ENCODE measurements at places on chromosomes 13 and 19.

- no peak for DNase-seq
These were observed 9.7 kb downstream of the TLE6 start for GRCh38 chr19:2986951-2987524.

DNA sequence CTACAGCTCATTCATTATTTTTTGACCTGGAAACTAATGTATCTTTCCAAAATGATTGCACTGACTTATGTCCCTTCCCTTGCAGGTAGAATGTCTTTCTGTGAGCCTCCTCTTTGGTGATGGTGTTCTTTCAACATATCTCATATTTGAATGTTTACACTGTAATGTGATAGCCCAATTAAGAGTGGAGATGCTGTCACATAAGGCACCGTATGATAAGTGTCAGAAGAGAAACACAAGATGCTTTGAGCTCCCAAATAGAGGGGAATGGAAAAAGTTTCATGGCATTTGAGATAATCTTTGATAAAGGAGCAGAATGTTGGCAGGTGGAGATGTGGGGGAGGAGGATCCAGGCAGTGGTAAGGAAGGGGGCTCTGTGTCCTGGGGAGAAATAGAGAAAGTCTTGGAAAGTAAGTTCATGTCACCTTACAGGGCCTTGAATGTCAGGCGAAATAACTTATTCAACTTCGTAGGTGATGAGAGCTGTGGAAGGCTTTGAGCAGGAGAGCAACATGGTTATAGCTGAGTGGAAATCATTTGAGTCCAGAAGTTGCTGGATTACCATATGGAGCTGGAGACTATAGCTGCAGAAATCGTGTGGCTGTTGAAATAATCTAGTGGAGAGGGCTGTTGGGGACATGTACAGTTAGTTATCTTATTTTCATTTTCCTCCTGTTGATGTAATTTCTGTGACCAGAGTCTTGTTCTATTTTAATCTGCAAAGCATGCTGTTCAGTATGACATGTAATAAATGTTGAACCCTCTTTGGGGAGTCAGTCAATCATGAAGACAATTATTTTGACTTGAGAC lies 10.3 kb upstream of the RNF113B start:
- no peak for DNase-seq

GRCh38 chr19:9981406-9982260 lies 28.7 kb downstream of the COL5A3 start:
- DNase-seq, result no peak

DNA sequence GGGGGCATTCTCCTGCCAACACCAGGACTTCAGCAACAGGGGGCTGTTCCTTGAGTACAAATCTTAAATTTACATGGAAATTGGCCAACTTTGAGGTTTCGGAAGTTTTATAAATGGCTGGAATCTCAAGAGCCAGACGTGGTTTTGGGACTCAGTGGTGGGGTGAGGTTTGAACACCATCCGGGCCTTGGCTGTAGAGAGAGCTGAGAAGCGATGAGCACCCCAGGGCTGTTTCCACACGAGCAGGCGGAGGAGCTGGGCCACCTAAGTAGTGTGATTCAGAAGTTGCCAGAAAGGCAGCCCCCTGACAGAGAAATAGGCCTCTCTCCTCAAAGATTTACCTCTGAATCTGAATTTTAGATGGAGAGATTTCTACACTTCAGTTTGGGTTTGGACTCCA lies 89.0 kb downstream of the FGF9 start:
- no peak for DNase-seq

DNA sequence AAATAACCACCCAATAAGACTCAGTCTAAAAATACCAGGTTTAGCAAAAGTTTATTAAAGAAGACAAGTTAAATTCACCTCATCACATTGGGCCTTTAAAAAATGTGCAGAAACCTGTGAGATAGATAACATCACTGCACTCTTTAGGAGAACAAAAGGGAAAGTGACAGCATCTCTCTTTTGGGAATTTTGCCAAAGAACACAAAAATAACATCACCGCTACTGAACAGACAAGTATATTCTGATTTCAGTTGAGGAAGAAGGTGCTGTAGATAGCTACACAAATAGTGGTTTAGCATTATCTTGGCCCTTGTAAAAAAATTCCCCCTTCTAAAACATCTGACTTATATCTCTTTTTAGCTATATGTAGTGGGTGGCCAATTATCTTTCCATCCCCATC lies 244.7 kb downstream of the VWA8 start:
- DNase-seq, result no peak

DNA sequence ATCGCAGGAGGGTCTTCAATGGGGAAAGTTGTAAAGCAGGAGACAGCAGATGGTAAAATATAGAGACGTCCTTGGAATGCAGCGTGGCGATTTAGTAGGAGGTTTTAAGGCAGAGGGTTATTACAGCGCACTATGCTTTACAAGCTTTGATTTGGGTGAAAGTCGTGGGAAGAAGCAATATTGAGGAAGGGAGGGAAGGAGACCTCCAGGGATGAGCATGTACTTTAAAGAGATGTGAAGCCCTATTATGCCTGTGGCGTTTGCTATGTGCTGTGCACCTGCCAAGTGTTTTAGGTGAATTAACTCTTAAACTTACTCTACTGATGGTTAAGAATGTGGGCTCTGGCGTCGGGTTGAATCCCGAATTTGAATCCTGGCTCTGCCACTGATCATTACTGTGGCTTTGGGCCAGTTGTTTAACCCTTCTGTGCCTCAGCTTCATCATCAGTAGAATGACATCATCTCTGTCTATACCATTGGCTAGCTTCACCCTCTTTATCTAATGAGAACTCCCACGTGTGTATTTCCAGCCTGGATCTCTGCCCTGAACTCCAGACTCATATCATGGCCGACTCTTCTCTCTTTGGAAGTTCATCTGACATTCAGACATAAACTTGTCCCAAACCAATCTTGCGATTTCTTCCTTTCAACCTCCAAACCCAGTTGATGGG lies 583 bp downstream of the CCDC61 start:
- no peak for DNase-seq

DNA sequence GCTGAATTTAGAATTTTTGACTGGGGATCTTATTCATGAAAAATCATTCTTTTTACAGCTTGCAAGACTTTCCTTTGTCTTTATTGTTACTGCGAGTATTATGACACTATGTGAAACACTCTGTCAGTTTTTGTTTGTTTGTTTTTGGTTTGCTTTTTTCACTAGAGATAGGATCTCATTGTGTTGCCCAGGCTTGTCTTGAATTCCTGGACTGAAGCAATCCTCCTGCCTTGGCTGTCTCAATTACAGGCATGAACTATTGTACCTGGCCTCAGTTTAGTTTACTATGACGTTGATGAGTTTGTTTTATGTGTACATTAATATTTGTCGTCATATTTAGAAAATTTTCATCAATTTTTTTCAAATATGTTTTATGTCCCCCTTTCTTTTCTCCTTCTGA lies 1030.0 kb upstream of the PRR20A start:
- DNase-seq, result no peak

DNA sequence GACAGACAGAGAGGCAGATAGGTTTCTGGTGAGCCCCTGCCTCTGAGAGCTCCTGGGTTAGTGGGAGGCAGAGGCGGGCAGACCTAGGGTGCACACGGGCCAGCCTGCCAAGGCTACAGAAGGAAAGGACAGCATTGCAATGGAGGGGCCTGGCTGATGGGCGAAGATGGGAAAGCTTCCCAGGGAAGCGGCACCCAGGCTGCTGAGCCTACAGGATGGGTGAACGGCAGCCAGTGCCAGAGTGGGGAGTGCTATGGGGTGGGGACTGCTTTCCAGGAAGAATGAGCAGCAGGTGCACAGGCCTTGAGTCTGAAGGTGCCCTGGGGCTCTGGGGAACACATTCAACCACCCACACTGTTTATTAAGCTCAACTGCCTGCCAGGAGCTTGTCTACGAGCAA lies 702 bp upstream of the MAG start:
- no peak for DNase-seq

GRCh38 chr19:29491491-29491890 lies 34.3 kb upstream of the VSTM2B start:
- DNase-seq, result no peak

DNA sequence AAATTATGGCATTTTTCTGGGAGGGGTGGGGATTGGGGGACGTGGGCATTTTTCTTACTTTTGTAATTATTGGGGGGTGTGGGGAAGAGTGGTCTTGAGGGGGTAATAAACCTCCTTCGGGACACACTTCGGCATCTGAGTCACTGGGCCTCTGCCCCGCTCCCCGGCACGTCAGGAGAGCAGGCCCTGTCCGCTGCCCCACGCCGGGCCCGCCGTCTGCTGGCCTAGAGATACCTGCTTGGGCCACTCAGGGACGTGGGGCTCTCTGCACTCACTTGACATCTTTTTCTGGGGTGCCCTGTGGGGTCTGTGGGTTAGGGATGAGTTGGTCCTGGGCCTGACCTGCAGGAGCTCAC lies 3.5 kb upstream of the FTL start:
- DNase-seq, result no peak

GRCh38 chr19:4152241-4152998 lies 1.0 kb upstream of the CREB3L3 start:
- no peak for DNase-seq

- no peak for DNase-seq
These were observed 13.2 kb downstream of the PAF1 start for GRCh38 chr19:39377373-39378362.

DNA sequence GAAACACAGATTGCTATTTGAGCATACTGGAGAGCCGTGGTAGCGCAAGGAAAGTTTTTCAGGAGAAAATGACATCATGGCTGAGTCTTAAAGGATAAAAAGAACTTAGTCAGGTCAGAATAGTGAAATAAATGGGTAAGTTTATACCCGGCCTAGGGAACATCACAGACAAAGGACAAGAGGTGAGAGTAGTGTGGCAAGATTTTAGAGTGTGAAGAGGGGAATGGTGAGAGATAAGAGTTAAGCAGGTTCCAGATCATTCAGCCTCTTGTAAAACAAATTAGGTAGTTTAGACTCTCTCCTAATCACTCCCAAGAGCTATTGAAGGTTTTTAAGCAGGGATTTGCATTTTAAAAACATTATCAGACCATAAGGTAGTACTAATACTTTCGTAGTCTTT lies 116.0 kb upstream of the MAB21L1 start:
- no peak for DNase-seq

GRCh38 chr19:33794683-33795369 lies 1.8 kb upstream of the KCTD15 start:
- no peak for DNase-seq

DNA sequence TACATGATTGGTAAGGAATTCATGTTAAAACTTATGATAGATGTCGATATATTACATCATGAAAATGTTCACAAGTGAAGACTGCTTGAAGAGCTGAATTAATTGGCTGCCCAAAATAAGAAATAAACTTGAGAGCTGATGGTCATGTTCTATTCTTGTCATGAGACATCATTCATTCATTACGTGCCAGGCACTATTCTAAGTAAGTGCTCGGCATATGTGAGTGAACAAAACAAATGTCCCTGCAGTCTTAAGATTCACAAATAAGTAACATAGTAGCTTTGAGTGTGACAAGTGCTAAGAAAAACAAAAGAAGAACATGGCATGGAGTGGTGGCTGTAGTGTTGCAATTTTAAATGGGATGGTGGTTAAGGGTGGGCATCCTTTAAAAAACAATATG lies 329.3 kb downstream of the SUCLA2 start:
- no peak for DNase-seq

GRCh38 chr13:48806522-48806921 lies 152.8 kb downstream of the CYSLTR2 start:
- no peak for DNase-seq
